ENCODE measurements at places on chromosomes 11 and 22.

GRCh38 chr22:41094041-41094593 is 1.7 kb downstream of the EP300 start:
- DNase-seq, result peak; percentile 50
- peak overlapping the region; percentile 96 for H3K27ac ChIP-seq
- H3K4me1 ChIP-seq, result peaks cover 41% of the 10 kb centered on the region
- H3K36me3 ChIP-seq, result peaks cover 39% of the 10 kb centered on the region

- H3K4me1 ChIP-seq, result no peaks in the 10 kb centered on the region
- peaks cover 3% of the 10 kb centered on the region for H3K36me3 ChIP-seq
- no peak for DNase-seq
These were observed 8.0 kb upstream of the EFCAB6 start for GRCh38 chr22:43819931-43820640.

- no peak overlapping the region for H3K4me3 ChIP-seq
- peaks cover 11% of the 10 kb centered on the region for H3K4me1 ChIP-seq
- no peak overlapping the region for H3K27ac ChIP-seq
- peaks cover 6% of the 10 kb centered on the region for H3K36me3 ChIP-seq
These were observed 5.5 kb downstream of the KRTAP5-2 start for GRCh38 chr11:1592628-1593027.

GRCh38 chr11:128471138-128471661 is 116.2 kb downstream of the ETS1 start:
- DNase-seq, result peak; percentile 87
- peak overlapping the region; percentile 77 for H3K4me3 ChIP-seq
- peaks cover 96% of the 10 kb centered on the region for H3K36me3 ChIP-seq
- peak overlapping the region; percentile 97 for H3K27ac ChIP-seq

- no peak for DNase-seq
- no peak overlapping the region for H3K27ac ChIP-seq
- no peak overlapping the region for H3K4me3 ChIP-seq
- H3K27me3 ChIP-seq, result no peaks in the 10 kb centered on the region
- H3K36me3 ChIP-seq, result no peaks in the 10 kb centered on the region
- peaks cover 3% of the 10 kb centered on the region for H3K4me1 ChIP-seq
These were observed 25.3 kb downstream of the OTOG start for GRCh38 chr11:17572359-17572690.

DNA sequence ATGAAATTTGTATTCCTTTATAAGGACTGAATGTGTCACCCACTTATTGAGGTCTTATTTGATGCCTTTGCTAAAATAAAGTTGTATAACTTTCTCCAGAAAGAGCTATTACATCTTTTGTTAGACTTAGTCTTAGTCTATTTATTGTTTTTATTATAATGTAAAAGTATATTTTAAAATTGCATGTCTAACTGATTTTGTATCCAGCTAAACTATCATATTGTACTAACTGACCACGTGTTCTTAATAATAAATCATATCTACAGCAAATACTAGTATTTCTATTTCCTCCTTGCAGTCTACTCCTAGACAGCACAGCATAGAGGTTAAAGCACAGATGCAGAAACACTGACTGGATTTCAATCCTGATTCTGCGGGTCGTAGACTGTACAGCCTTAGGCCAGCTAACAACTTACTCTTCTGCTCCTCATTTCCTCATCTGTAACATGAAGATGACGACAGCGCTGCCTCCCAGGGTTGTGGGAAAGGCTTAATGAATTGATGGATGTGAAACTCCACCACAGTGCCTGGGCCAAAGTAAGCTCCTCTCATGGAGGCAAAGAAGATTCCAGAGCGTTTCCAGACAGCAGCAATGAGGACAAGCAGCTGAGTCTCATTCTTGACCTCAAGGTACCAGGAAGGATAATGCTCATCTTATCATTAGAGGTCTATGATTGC is 13.2 kb downstream of the IFITM10 start:
- H3K27me3 ChIP-seq, result peaks cover 6% of the 10 kb centered on the region
- no peak overlapping the region for H3K27ac ChIP-seq
- H3K4me1 ChIP-seq, result peaks cover 14% of the 10 kb centered on the region
- DNase-seq, result no peak
- H3K4me3 ChIP-seq, result no peak overlapping the region

DNA sequence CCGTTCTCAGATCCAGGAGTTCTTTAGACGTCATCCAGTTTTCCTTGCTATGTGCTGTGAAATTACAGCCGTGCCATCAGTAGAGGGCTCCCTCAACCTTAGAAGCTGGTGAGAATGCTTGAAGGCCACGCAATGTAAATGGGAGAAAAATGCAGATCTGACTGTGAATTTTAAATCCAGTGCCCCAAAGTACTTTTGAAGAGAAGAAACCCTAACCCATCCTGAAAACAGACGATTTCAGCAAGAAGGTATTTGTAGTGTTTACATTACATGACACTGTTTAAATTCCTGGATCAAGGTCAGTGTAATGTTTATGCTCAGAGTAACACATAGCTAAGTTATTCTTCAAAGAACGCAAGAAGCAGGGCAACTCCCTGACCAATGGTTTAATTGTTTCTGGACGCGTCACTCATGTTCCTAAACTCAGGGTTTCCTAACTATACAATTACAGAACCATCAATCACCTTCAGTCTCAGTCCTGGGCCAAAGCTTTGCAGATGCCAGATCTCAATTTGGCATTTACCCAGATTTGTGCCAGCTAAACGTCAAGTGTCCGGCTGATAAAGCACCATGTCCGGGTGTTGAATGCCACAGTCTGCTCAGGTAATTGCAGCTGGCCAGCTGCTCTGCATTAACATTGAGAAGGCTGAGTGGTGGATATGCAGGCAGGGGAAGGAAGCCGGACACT is 38.2 kb downstream of the ADAMTS8 start:
- DNase-seq, result no peak
- peaks cover 19% of the 10 kb centered on the region for H3K4me1 ChIP-seq
- H3K27me3 ChIP-seq, result no peaks in the 10 kb centered on the region

- H3K27ac ChIP-seq, result no peak overlapping the region
- no peak for DNase-seq
- no peaks in the 10 kb centered on the region for H3K36me3 ChIP-seq
- H3K27me3 ChIP-seq, result no peaks in the 10 kb centered on the region
These were observed 41.9 kb downstream of the RTN4R start for GRCh38 chr22:20226077-20226716.
